ENCODE measurements at places on chromosomes 11 and 22. TPM values are rescaled to one million over a fixed set of nuclear protein-coding genes. Genes with fewer than 3 reads are reported as not detected.

The OR8G1 gene
- not detected for total RNA-seq

The OR9G1 gene
- not detected for total RNA-seq

The LRRN4CL gene
- 0.55 TPM for total RNA-seq

The OR6Q1 gene
- not detected for total RNA-seq

The CDC42BPG gene
- 0.03 TPM for total RNA-seq

The TTC28 gene
- total RNA-seq, result 12.8 TPM

The AGBL2 gene
- total RNA-seq, result 0.41 TPM

DNA sequence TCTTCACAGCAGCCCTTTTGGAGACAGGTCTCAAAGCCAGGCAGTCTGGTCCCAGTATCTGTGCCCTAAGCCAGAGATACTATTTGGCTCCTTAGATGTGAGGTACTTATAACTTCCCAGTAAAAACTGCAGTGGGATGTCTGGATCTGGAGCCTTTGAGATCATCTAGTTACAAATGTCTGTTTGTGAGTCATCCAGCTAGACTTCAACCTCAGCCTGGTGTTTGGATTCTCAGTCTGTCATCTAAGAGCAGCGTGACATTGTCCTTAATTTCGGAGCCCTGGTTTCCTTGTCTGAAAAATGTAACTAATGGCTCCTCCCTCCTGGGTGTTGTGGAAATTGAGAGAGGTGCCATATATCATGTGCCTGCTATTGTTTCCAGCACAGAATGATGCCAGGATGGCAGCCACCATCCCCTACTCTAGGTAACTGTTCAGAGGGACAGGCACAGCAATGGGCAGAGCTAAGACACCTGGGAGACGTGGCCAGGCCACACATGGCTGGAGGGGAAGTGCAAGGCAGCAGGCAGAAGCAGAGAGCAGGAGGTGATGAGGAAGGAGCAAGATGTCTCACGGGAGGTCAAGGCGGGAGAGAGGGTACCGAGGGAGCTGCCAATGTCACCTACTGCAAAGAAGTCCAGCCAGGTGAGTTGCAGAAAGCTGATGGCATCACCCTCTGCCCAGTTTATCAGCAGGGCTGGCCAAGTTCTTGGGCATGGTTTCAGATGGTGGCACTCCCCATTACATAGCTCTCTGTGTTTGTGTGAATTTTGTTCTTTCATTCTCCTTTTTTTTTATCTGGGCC lies 20.6 kb upstream of the ST3GAL4 start:
- no peaks in the 10 kb centered on the region for H3K36me3 ChIP-seq
- peak; percentile 34 for DNase-seq
- H3K4me3 ChIP-seq, result no peak overlapping the region
- H3K27ac ChIP-seq, result peak overlapping the region; percentile 80
- H3K27me3 ChIP-seq, result no peaks in the 10 kb centered on the region
- H3K4me1 ChIP-seq, result peaks cover 39% of the 10 kb centered on the region

GRCh38 chr11:99320769-99321290 lies 300.1 kb downstream of the CNTN5 start:
- H3K27ac ChIP-seq, result no peak overlapping the region
- H3K36me3 ChIP-seq, result no peaks in the 10 kb centered on the region
- H3K27me3 ChIP-seq, result no peaks in the 10 kb centered on the region
- H3K4me1 ChIP-seq, result peaks cover 11% of the 10 kb centered on the region
- no peak overlapping the region for H3K4me3 ChIP-seq

DNA sequence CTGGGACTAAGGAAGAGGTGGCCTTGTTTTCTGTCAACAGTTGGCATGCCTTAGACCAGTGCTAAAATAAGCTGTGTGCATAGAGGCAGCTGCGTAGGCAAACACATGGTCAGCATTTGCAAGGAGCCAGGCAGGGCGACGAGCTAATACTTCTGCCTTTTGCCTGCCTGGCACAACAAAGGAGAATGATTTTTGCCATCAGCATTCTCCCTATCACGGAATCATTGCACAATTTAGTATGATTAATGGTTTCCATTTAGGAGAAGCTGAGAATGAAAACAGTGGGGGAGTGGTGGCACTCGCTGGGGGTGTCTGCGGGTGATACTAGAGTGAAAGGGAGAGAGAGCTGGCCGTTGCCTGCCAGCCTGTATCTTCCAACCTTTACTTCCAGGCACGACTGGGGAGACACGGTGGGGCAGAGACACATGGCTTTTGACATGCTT lies 336.0 kb downstream of the CADM1 start:
- no peak overlapping the region for H3K4me3 ChIP-seq
- no peaks in the 10 kb centered on the region for H3K36me3 ChIP-seq
- H3K4me1 ChIP-seq, result no peaks in the 10 kb centered on the region
- no peaks in the 10 kb centered on the region for H3K27me3 ChIP-seq
- DNase-seq, result no peak

DNA sequence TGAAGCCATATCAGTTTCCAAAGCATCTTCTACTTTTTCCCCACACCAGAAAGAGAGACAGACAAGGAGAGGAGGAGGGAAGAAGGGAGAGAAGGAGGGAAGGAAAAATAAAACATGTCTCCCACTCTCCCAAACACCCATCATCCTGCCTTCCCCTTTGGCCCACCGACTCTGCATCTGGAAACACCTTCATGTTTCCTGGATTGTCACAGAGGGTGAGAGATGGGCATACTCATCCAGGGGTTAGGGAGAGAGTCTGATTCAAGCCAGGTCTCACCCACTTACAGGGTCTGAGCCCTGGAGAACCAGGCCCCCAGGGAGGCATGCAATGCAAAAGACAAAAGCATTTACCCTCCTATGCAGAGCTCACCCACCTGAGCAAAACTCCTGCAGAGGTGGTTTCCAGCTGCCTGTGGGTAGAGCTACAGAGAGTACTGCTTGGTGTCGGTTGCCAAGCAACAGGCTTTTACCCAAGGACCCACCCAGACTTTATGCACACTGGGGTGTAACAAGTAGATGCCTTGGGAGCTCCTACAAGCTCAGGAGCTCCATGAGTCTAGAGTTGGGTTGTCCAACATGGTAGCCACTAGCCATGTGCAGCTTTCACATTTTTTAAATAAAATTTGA lies 33.4 kb downstream of the MN1 start:
- no peaks in the 10 kb centered on the region for H3K4me1 ChIP-seq
- H3K27ac ChIP-seq, result no peak overlapping the region
- H3K27me3 ChIP-seq, result no peaks in the 10 kb centered on the region
- peaks cover 59% of the 10 kb centered on the region for H3K36me3 ChIP-seq

DNA sequence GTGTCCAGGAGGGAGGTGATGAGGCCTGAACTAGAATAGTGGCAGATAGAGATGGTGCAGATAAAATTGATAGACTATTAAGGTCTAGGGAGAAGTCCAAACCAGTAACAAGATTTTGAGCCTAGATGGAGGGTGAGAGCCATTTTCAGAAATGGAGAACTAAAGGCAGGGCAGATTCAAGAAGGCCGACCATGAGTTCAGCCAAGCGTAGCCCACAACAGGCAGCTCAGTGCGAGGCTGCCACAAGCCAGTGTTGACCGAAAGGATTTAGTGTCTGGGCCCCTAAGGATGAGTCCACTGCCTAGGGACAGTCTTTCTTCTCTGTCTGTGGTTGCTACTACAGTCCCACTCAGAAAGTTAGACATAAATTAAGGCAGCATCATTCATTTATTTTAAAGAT lies 51.7 kb downstream of the PPP2R1B start:
- no peaks in the 10 kb centered on the region for H3K4me1 ChIP-seq
- no peaks in the 10 kb centered on the region for H3K36me3 ChIP-seq
- DNase-seq, result no peak

GRCh38 chr11:68370211-68371111 lies 58.1 kb downstream of the LRP5 start:
- no peak overlapping the region for H3K27ac ChIP-seq
- peaks cover 10% of the 10 kb centered on the region for H3K36me3 ChIP-seq
- H3K4me1 ChIP-seq, result peaks cover 22% of the 10 kb centered on the region
- no peak overlapping the region for H3K4me3 ChIP-seq
- no peak for DNase-seq

GRCh38 chr22:50242406-50242949 lies 2.3 kb downstream of the TUBGCP6 start:
- H3K36me3 ChIP-seq, result peaks cover 4% of the 10 kb centered on the region
- H3K27ac ChIP-seq, result no peak overlapping the region
- H3K4me1 ChIP-seq, result peaks cover 5% of the 10 kb centered on the region
- H3K27me3 ChIP-seq, result no peaks in the 10 kb centered on the region
- H3K4me3 ChIP-seq, result peak overlapping the region; percentile 95
- DNase-seq, result no peak

DNA sequence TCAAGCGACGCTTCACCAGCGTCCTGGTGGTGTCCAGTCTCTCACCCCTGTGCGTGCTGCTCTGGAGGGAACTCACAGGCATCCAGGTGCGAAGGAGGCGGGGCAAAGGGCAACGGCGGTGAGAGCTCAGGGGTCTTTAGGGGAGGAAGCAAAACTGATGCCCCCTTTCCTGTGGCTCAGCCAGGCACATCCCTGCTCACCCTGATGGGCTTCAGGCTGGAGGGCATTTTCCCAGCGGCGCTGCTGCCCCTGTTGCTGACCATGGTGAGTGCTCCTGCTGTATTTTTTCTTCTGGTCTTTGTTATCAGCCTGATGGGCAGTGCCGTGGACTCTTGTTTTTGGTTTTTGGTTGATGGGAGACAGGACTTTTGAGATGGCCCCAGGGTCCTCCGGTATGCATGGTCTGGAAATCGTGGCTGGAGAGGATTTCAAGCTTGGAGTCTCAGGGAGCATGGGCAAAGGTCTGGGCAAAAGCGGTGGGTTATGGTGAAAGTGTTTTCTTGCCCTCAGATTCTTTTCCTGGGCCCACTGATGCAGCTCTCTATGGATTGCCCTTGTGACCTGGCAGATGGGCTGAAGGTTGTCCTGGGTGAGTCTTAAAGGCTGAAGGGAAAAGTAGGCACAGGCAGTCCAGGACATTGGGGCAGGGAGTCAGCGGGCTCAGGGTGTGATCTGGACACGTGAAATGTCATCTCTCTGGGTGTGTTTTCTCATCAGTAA lies 695 bp downstream of the RCE1 start:
- H3K27ac ChIP-seq, result peak overlapping the region; percentile 75
- no peaks in the 10 kb centered on the region for H3K27me3 ChIP-seq
- DNase-seq, result no peak
- H3K4me3 ChIP-seq, result peak overlapping the region; percentile 88
- no peaks in the 10 kb centered on the region for H3K4me1 ChIP-seq

DNA sequence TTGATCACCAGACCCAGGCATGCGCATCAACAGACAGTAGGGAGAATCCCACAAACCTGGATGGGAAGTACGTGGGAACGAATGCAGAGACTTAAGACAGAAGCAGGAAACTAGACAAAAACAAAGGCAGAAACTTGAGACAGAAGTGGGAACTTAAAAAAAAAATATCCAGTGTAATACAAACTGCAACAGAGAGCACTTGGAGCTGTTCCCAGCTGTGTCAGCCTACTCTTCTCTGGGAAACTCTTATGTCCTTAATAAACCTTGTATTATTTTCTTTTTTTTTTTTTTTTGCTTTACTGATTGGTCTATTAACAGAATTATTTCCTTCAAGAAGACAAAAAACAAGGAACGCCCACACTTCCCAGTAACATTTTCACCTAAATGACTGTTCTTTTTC lies 1818.1 kb upstream of the RAG2 start:
- no peak for DNase-seq
- H3K36me3 ChIP-seq, result no peaks in the 10 kb centered on the region
- H3K4me1 ChIP-seq, result no peaks in the 10 kb centered on the region
- H3K27ac ChIP-seq, result no peak overlapping the region

GRCh38 chr11:117716521-117717440 lies 80.2 kb downstream of the DSCAML1 start:
- H3K4me3 ChIP-seq, result no peak overlapping the region
- peaks cover 5% of the 10 kb centered on the region for H3K27me3 ChIP-seq
- no peaks in the 10 kb centered on the region for H3K36me3 ChIP-seq
- H3K4me1 ChIP-seq, result no peaks in the 10 kb centered on the region
- DNase-seq, result no peak
- H3K27ac ChIP-seq, result no peak overlapping the region

- no peaks in the 10 kb centered on the region for H3K36me3 ChIP-seq
- H3K4me1 ChIP-seq, result no peaks in the 10 kb centered on the region
- H3K27ac ChIP-seq, result no peak overlapping the region
- no peak overlapping the region for H3K4me3 ChIP-seq
- no peaks in the 10 kb centered on the region for H3K27me3 ChIP-seq
- no peak for DNase-seq
Measured at GRCh38 chr11:104817973-104818372, 80.3 kb downstream of the CASP12 start.

- no peaks in the 10 kb centered on the region for H3K27me3 ChIP-seq
- H3K36me3 ChIP-seq, result no peaks in the 10 kb centered on the region
- no peak overlapping the region for H3K4me3 ChIP-seq
- no peak overlapping the region for H3K27ac ChIP-seq
- H3K4me1 ChIP-seq, result peaks cover 16% of the 10 kb centered on the region
Measured at GRCh38 chr11:69008737-69009440, 4.2 kb downstream of the MRGPRF start.

Measured in SJCRH30 (cell line).